ENCODE measurements at places on chromosomes 1 and 21.
A peak's percentile ranks its signal among the peaks of the same experiment; 100 is the strongest.

GRCh38 chr1:228835911-228836310 is 100.6 kb downstream of the RHOU start:
- no peak for DNase-seq

DNA sequence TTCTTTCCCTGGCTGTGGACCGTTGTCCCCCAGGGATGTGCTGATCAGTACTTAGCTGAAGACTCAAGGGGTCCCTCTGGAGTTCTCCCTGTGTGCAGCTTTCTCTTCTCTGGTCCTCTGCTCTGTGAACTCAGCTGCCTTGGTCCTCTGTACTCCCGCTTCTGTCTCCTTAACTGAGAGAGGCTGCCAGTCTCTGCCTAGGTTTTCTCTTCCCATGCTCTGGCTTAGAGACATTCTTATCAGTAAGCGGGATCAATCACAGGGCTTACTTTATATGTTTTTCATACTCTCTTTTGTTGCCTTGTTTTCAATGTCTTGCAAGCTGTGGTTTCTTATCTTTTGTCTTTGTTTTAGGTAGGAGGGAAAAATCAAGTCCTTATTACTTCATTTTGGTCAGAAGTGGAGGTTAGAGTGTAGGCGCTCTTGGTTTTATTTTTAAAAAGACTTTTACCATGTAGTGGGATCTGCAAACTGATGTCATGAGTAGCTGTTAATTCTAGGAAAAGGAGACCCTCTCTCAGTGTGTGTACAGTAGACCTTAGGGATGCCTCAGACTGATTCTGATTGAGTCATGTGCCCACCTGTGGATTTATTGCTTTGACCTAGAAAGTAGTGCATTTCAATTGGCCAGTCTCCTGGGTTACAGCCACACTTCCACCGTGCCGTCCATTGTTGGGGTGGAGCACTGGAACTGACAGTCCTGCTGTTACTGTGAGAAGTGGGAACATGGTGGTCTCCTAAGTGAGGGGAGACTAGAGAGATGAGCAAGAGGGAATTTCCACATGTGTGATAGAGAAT is 46.6 kb downstream of the TTC3 start:
- no peak for DNase-seq

DNA sequence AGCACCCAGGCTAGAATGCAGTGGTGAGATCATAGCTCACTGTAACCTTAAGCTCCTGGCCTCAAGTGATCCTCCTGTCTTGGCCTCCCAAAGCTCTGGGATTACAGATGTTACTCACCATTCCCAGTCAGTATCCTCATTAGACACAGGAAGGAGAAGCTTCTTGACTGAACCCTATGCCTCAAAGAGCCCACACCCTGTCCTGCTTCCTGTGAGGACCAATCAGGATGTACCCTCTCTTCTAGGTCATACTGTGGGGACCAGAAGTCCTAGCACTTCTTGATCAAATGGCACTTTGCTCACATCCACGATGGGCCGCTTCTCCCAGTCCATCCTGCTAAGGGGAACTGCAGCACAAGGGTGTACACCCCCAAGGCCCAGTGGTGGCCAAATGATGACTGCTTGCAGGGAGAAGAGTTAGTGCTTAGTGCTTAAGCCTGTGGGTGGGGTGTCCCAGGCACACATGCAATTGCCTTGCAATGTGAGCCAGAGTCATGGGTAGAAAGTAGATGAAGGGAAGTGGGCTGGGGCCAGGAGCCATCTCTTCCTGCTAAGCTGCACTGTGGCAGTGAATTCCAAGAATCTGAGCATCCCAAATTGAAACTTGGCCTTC is 9.8 kb downstream of the CD34 start:
- DNase-seq = no peak

GRCh38 chr1:75265792-75266191 is 131.6 kb downstream of the LHX8 start:
- no peak for DNase-seq

DNA sequence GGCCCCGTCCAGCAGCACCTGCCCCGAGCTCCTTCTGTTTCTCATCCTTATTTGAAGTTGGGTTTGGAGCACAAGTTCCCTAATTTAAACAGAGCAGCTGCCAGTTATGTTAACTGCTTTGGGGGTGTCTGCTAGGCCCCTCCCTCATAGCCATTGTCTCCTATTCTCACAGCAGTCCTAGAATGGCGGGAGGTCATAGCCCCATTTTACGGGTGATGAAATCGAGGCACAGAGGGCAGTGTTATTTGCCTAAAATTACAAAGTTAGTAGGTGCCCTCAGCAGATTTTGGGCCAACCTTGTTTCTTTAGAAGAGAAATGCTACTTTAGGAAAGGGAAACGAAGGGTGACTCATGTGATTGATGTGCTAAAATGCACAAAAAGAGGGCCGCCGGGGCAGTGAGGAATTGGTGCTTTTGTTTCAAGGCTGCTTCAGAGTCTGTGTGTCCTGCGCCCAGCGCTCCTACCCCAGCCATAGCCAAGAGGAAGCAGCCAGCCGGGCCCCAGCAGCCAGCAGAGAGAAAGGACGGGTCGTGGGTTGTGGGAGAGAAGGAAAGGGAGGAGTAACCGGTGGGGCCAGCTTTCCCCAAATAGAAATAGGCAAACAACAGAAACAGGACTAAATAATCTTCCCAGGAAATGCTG is 13.0 kb downstream of the VANGL1 start:
- no peak for DNase-seq

DNA sequence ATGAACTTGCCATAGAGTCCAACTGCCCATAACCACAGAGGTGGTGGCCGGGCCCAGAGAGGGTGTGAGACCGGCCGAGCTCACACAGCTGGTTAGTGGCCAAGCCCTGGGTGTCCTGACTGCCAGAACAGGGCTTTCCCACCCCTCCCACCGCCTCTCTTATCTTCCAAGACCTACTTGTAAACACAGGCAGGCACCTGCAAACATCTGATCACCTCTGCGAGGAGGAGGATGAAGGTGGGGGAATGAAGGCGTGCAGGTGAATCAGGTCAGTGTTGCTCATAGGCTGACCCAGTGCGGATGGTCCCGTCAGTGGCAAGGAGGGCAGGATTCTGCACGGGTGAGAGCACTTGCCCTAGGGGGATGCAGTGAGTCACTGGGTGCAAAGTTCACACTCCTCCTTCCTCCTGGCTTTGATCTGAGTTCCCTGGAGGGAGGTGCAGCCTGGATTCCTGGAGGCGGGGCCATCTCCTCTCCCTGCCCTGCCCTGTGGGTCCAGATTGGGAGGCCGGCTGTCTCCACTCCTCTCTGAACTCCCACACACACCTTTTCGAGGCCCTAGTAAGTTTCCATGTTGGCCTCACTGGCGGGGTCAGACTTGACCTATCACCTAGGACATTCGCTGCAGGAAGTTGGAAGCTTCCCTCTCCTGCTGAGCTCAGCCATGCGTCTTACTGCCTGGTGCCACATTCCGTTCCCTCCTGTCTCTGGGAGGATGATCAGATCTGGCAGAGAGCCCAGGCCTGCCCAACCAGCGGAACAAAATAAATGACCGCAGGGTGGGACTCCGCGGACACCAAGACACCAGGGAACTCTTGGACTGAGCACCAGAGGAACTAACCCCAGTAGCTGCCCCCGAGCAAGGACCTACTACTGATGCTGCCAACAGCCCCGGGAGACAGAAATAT is 7.3 kb downstream of the UQCRHL start:
- DNase-seq = no peak

GRCh38 chr1:230215031-230215430 is 148.0 kb downstream of the GALNT2 start:
- no peak for DNase-seq

DNA sequence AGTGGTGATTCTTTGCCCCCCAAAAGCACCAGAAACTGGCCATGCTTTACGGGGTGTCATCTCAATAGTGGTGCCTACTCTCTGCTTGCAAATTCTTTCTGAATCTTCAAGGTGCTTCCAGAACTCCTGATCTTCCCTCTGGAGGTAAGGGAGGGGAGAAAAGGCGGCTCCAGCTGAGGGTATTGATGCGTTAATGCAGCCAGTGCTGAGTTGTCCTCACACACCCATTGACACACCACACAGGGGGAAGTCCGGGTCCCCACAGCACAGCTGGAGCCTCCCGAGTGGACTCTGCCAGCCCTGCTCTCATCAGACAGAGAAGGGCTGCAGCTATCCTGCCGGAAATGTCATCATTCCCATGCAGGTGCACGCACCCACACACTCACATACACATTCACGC is 1.2 kb downstream of the VSIG8 start:
- no peak for DNase-seq

DNA sequence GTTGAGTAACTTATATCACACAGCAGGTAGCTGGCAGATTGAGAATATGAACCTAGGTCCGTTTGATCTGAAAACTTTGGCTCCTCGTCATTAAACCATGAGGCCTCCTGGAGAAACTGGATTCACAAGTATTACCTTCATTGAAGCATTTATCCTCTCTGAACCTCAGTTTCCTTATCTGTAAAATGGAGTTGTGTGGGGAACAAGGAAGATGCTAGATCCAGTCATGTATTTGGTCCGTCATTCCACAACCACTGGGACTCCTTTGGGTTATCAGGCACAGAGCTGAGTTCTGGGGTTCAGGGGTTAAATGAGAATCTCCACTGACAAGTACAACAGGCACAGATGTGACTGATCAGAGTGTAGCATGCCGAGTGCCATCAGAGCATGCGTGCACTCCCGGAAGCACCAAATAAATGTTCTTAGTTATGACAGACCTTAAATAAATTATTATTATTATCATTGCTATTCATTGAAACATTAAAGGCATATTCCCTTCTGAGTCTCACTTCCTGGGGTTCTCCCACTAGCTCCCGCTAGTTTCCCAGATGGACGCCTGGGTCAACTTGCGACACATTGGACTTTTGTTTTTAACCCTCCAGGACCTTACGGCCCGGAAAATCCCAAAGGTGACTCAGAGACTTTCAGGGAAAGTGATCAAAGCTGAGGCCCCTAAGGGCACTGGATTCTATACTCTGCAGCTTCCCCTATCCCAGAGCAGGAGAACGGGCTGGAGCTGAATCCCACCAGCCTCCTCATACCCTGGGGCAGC is 130.6 kb downstream of the PLPP3 start:
- DNase-seq = no peak

GRCh38 chr1:21648352-21648730 is 20.8 kb downstream of the RAP1GAP start:
- no peak for DNase-seq

DNA sequence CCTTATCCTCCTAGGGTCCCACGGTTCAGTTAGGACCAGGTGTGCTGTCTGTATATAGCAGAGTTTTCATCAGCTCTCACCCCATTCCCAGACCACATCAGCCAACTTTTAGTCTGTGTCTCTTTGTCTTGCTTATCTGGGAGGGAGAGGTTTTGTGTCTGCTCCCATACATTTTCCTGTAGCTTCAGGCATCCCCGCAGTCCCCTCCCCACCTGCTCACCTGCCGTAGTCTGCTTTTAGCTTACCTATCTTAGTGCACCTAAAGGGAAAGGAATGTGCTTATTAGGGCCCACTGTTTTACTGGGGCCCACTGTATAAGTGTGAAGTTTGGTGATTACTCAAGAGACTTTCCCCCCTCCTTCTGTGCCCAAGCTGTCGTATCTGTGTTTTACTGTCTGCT is 225.1 kb downstream of the PLA2G4A start:
- no peak for DNase-seq

- no peak for DNase-seq
These were observed 90.6 kb downstream of the SDCCAG8 start for GRCh38 chr1:243346468-243346867.

GRCh38 chr21:41765973-41766882 is 624 bp downstream of the RIPK4 start:
- no peak for DNase-seq

GRCh38 chr1:172851077-172851476 is 192.2 kb downstream of the FASLG start:
- DNase-seq = no peak

GRCh38 chr1:111269825-111270406 is 20.7 kb upstream of the CHIA start:
- no peak for DNase-seq

- DNase-seq = no peak
These were observed 18.9 kb upstream of the USP24 start for GRCh38 chr1:55234016-55234415.

GRCh38 chr1:62082456-62083363 is 111.9 kb upstream of the L1TD1 start:
- DNase-seq = peak; percentile 3

DNA sequence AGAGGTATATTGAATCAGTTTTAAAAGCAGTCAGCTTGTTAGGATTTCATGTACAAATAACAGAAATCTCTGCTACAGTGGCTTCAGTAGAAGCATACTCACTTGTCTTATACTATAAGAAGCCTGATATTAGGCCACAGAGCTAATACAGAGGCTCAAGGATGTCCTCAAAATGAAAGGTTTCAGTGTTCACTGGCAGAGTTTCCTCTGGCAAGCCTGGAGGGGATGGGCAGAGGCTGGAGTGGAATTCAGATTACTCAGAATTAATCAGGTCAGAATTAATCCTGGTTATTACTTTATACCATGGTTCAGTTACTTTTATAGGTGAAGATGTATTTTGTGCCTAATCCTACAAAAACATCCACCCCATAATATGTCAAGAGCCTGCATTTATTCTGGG is 520.5 kb downstream of the USP25 start:
- DNase-seq = no peak

Measured in activated CD8-positive, alpha-beta memory T cell treated with anti-CD3 and anti-CD28 coated beads for 1 hour (primary cell).